ENCODE measurements at places on chromosomes 1 and 21.

GRCh38 chr1:9589144-9589718, 520 bp downstream of the TMEM201 start:
- peak; percentile 61 for DNase-seq

- DNase-seq, result no peak
These were observed 28.8 kb upstream of the PTGFRN start for GRCh38 chr1:116880917-116881316.

GRCh38 chr1:2499986-2500596, 24.0 kb downstream of the PLCH2 start:
- DNase-seq, result no peak

- DNase-seq, result no peak
These were observed 301.1 kb upstream of the NRIP1 start for GRCh38 chr21:15365751-15366392.

- DNase-seq, result no peak
These were observed 15.9 kb downstream of the NUF2 start for GRCh38 chr1:163337631-163338030.

All from left colon (tissue), 2 donors.